ENCODE measurements at places on chromosomes 12 and 14.

- no peak for DNase-seq
Measured at GRCh38 chr12:22491034-22491433, 53.3 kb downstream of the C2CD5 start.

GRCh38 chr14:36518586-36519430 is 1.2 kb downstream of the NKX2-1 start:
- no peak for DNase-seq

DNA sequence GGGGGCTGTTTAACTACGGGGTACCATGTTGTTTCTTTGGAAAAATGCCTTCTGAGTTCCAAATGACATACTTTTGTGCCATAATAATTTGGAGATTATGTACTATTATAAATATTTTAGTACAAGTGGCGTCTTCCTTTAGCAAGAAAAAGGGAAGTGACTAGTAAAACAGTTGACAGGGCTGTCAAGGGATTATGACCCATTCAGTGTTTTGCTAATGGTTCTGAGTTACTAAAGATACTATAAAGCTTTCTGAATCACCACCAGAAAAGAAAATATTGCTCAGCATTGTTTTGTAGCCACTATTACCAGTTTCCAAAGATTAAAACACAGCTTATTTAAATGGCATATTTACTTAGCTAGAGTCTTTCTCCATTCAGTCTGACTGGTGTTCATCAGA is 334.9 kb downstream of the SNAPC1 start:
- no peak for DNase-seq

- DNase-seq: no peak
Measured at GRCh38 chr14:105292826-105293711, 7.7 kb downstream of the BRF1 start.

DNA sequence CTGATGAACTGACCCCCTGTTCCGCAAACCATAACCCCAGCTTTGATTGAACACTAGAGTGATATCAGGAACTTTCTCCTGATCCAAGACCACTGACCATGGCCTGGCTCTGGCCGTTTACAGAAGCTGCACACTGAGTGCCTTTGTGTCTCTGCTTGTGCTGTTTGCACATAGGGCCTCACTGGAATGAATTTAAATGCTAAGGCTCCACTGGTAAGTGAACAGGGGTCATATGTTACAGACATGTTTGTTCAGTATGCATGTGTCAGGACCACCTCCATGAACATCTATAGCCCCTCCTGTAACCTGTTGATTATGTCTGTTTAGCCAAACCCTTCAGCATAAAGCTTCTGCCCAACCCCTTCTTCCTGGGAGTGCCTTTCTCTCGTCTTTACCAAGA is 1239.8 kb downstream of the TMEM121 start:
- no peak for DNase-seq

GRCh38 chr14:38517426-38517825 is 261.5 kb upstream of the CLEC14A start:
- DNase-seq: no peak

DNA sequence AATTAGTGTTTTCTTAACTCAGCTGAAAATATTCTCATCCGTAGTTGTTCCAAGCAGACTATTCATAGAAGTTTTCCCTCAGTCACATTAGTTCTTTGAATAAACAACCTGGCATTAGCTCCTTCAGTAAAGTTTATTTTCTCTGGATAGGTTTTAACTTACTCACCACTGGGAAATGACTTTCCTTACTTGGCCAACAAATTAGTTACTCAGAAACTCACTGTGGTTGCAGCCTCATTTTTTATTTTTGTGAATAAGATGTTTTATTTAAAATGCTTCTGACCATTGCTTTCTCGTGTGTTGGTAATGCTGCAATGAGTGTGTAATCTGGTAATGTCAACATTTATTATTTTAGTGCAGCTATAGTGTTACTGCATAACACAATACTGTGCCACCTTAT is 74.9 kb downstream of the NOVA1 start:
- no peak for DNase-seq

- DNase-seq: peak; percentile 98
Measured at GRCh38 chr12:109291521-109292341, 17.4 kb downstream of the FOXN4 start.

DNA sequence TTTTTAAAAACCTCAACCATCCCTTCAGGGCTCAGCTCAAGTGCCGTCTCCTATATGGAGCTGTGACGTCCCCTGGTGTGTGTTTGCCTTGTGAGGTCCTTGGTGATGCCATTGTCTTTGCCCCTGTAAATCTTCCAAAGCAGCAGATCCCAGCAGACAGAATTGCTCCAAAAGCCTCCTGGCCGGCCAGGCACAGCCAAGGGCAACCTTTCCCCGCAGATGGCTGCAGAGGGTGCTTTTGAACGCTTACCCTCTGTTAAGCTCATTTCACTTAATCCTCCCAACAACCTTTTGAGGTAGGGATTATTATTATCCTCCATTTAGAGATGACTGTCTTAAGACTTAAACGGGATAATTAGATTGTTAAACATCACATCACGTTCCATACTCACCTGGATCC is 51.4 kb downstream of the RFX4 start:
- no peak for DNase-seq

DNA sequence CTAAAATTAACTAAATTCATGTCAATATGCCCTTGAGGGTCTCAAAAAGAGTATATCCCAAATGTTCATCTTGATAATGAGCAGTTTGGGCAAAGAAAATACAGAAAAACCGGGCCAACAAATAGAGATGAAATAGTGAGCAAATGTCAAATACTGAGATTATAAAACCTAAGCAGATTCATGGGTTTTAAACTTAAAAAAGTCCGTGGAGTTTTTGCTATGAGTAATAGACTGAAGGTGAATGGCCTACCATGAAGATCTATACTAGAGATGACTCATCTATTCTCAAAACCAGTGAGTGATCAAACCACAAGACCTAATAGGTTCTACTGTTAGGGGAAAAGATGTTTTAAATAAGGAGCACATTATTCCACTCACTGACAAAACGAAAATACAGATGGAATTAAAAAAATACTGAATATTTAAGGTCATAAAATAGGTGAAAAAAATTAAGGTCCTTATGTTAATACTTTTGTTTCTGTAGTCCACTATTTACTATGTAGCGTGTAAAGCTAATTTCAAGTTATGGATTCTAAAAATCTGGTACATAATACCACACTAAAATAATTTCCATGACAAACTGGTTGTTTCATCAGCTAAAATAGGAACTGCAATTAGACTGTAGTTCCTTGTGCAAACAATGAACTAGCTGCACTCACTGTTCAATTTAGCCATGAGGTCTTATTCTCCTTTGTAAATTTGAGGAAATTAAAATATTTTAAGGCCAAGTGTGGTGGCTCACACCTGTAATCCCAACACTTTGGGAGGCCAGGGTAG is 5.0 kb downstream of the HNRNPC start:
- DNase-seq: peak; percentile 13

DNA sequence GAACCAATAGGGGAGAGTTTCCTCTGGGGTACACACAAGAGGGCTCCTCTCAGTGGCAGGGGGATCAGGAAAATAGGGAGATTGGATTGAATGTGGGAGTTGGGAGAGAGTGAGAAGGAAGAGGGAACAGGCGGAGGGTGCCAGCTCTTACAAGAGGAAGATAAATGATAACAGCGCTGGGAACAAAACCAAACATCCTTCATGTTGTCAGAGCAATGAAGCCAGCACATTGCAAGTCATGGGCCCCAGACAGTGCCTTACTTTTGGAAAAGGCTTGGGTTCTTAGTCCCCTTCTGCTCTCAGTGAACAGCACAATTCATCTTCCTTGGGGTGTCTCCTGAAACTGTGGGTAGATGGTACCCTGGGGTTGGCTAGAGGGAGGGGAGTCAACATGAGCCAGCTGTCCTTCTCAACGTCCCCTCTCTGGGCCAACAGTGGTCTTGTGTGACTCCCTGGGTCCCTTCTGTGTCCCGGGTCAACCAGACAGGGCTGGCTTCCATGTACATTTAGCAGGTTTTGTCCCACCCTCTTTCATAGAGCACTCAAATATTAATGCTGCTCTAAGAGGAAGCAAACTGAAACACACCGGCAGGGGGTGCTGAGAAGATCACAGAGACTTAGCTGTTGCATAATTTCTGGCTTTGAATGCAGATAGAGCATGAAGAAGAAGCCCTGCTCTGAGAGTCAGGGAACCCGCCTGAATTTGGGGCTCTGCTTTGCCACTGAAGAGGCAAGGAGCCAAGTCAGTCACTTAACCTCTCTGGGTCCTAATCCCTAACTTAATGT is 138.5 kb downstream of the ESRRB start:
- DNase-seq: peak; percentile 5

- no peak for DNase-seq
Measured at GRCh38 chr14:68140076-68140741, 320.6 kb downstream of the RAD51B start.

- no peak for DNase-seq
Measured at GRCh38 chr12:63753743-63754142, 26.0 kb upstream of the RXYLT1 start.

DNA sequence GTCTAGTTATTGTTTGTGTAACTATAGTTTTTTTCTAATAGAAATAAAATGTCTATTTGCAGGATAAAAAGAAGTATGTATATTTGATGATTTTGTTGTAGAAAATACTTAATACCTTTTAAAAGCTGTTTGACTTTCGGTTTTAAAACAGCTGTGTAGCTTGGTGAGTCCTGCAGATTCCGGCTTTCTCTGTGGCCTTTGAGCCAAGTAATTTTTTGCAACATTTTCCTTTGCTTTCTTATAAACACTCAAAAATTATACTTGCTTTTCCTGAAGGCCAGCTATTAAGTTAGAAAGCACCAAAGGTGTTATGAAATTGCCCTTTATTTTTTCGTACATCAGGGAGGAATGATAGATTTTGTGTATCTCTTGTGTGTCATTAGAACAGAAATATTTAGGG is 63.6 kb downstream of the CRADD start:
- DNase-seq: no peak

DNA sequence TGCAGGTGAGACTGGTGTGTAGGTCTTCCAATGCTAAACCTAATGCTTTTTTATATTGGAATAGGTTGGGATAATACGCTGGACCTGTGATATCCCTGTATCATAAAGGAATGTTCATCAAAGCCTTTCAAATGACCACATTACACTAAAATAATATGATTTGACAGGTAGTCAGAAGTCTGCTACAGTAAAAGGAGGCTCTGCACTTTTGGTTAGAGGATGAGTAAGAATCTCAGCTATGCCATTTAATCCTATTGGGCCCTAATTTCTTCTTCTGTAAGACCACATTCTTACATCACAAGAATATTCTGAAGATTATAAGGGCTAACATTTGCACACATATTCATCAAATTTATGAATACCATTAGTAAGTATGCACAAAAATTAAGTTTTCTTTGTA is 250.5 kb upstream of the FLRT2 start:
- DNase-seq: no peak

DNA sequence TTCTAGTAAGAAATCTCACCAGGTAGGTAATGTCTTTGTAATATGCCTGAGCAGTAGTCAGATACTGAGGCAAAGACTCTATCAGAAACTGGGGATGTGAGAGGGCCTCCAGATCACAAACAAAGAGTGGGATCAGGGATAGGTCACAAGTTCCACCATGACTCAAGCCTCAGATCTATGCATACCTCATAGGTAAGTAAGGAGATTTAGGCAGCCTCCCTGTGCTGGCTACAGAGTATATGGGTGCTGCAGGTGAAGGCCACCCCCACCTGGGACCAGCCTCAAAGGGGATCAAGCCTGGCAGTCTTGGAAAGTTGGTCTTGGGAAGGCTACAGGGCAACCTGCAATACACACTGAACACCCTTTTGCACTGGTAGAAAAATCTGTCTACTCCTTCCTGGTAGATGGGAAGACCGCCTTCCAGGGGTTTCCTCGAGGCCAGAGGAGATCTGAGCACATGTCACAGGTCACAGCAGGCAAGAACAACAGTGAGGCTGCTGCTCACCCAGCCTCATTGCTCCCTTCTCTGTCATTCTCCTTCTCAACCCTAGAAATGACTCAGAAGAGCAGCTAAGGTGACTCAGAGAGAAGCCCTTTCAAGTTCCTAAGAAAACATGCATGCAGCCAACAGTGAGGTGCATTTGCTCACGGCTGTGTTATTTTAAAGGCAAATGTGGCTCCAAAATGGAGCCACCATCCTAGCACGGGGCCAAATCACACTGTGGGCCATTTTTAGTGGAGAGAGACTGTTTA is 143.4 kb upstream of the CDKN3 start:
- no peak for DNase-seq

DNA sequence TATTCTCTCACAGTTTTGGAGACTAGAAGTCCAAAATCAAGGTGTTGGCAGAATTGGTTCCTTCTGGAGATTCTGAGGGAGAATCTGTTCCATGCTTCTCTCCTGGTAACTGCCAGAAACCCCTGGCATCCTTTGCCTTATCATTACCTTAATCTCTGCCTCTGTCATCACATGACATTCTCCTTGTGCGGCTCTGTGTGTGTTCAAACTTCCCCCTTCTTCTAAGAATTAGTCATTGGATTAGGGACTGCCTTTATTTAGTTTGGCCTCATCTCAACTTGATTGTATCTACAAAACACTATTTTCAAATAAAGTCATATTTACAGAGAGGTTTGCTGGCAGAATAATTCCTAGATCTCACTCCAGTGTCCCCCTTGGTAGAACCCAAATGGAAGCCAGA is 68.9 kb downstream of the ZNF641 start:
- no peak for DNase-seq

DNA sequence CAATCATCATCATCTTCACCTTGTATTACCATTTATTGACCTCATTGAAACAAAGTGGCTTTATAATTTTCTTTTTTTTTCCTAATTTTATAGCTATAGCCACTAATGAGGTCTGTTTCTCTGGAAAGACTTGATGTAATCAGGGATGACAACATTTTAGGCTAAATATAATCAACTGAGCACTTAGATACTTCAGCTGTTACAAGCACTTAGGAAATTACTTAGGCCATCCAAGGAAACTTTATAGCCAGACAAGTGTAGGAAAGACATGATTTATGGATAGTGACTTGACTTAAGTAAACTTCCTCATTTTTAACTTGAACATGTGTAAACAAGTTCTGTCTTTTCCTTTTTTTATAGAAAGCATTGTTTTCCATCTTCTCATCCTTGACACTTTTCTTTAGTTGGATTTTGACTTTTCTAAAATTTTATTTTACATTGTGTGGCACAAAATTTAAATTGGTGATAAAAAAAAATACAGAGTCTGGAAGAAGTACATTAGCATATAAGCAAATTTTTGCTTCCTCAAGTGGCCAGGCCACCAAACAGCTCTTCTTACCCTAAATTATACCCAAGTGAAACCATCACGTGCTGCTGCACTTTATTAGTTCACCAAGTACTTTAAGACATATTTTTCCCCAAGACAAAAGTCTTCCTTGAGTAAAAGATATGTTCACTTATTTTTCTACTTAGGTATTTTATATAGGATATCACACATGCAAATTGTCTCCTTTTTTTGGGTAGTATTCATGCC is 15.1 kb downstream of the CPNE8 start:
- DNase-seq: no peak

GRCh38 chr12:46548605-46549071 is 176.1 kb upstream of the SLC38A2 start:
- no peak for DNase-seq

All from NCI-H2081 (cell line).